ENCODE measurements at places on chromosomes 4 and X.

DNA sequence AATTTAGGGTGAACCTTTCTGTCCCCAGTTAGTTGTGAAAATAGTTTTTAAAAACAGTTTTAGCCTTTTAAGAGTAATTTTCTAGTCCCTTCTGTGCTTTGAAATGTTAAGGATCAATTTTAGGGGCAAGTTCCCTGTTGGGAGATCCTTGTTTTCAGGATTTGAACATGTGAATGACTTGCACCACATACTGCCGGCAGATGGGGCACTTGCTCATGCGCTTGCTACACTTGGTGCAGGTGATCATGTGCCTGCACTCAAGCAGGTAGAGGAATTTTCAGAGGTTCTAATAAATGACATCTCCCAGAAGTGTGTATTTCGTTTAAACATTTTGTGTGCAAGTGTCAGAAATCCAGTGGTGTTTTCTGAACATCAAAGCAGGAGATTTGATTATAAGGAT, 195.9 kb downstream of the CHM start:
- peak; percentile 8 for DNase-seq

DNA sequence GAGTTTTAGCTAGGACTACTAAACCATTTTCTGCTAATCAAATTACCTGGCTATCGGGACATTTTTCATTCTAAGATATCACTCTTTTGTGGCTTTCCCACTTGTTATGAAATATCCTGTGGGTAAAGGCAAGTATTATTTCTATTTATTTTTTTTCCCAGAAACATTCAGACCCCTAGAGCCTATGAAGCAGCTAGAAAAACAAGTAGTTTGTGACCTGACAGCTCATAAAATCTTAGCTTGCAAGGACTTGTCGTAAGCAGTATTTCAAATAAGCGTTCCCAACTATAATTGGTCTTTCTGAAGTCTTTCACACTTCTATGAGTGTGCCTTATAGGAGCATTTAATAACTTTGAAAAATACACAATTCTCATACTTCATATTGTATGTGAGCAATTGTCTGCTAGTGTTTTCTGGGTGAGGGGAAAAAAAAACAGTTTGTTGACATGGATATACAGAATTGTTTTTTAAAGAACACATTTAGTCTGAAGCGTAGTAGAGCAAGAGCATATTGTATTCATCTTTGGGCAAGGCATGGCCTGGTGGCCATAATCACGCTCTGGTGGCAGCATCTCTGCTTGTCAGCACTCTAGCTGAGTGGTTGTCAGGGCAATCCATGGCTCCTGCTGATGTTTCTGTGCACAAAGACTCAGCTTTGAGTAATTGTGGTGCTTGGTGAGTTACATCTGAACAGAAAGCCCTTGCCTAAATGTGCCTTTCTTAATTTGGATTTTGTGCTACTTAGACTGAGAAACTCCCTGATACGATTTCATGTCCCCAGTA, 2.6 kb downstream of the MCUB start:
- no peak for DNase-seq

- DNase-seq: no peak
These were observed at the start of gene OTC for GRCh38 chrX:38352362-38352761. Gene OTC, plus strand, starts transcription at chrX:38352604. Its CDS starts 93 bp downstream, at chrX:38352697.

GRCh38 chrX:13153796-13154195, 109.4 kb upstream of the FAM9C start:
- no peak for DNase-seq

DNA sequence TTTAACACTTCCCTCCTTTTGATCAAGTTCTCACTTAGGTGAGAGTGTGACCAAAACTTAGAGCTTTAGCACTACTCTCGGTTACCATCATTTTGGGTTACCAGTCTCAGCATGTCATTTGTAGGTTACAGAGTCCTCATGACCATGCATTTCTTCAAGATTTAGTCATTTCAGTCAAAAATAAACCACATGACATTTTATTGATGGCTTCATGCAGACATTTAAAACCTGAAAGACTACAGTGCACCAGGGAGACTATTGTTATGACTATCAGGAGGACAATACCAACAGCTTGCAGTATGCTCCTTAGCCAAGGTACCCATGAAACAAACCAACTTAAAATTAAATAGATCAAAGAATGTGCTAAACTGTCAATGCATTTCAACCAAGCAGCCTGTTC, 498.1 kb upstream of the FSTL5 start:
- DNase-seq: no peak

DNA sequence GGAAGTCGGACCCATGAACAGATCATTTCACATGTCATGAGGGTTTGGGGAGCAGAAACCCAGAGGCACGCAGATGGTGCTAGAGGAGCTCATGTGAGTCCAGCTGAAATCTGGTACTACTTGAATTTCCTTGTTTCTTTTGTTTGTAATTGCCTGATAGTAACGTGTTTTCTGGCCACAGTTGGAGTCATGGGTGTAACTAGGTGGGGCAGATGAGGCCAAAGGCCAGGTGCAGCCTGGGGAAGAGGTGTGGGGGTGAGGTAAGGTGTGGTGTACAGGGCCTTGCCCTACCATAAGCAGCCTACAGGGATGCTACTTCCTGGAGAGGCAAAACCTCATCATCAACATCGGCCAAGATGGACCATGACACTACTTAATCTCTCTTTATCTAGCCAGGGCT, 271.4 kb downstream of the PTTG2 start:
- no peak for DNase-seq

- no peak for DNase-seq
These were observed 165.6 kb downstream of the SLC7A11 start for GRCh38 chr4:138076561-138076960.

- no peak for DNase-seq
These were observed 19.5 kb downstream of the EFNB1 start for GRCh38 chrX:68848189-68848940.

All from T-cell (primary cell).